ENCODE measurements at places on chromosomes 16 and 17. TPM values are rescaled to one million over a fixed set of nuclear protein-coding genes. Genes with fewer than 3 reads are reported as not detected.

DNA sequence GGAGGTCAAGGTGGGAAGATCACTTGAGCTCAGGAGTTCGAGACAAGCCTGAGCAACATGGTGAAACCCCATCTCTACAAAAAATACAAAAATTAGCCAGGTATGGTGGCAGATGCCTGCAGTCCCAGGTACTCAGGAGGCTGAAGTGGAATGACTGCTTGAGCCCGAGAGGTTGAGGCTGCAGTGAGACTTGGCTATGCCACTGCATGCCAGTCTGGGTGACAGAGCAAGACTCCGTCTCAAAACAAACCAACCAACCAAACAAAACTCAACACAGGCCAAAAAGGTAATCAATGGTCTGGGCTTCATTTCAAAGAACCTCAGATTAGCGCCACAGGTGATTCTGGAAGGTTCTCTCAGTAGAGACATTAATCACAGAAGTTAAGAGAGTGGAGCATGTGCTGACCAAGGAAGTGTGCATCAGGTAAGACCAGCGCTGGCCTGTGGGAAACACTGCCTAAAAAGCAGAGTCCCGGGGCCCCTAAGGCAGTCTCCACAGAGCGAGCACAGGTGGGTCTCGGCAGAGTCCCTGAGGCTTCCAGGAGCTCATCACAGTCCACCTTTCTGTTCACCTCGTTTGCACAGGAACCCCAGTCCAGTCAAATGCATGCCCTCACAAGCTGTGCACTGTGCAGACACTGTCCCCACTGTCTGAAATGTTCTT is 71.5 kb upstream of the TRAP1 start:
- DNase-seq: no peak

GRCh38 chr17:69506489-69506888 is 92.0 kb downstream of the MAP2K6 start:
- DNase-seq: no peak

DNA sequence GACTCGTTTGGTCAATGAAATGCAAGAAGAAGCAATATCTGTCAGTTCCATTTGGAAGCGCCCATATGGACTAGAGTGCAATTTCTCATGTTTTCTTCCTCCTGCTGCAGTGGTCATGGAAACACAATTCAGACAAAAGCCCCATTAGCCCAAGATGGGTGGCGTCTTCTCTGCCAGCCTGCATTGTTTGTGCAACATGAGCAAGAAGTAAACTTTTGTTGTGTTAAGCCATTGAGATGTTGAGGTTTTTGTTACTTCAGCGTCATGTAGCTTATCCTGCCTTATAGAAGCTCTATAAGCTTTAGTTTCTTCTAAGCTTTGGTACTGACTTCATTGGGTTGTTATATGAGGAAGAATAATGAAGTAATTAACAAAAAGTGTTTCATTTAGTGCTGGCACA is 137.4 kb downstream of the NPIPB5 start:
- DNase-seq: no peak

SLC5A10 gene
- polyA plus RNA-seq: 0.54 TPM

RAB26 gene
- 3.0 TPM for polyA plus RNA-seq

CDH11 gene
- polyA plus RNA-seq: 178 TPM

PHOSPHO1 gene
- 1.7 TPM for polyA plus RNA-seq

STX1B gene
- polyA plus RNA-seq: 1.3 TPM

All from right renal cortex interstitium (tissue), 3 donors.